WTC11 (cell line): ENCODE measurements at places on chromosomes 6 and 20. TPM values are rescaled to one million over a fixed set of nuclear protein-coding genes. Genes with fewer than 3 reads are reported as not detected.

The RBM38 gene
- 60.5 to 69.0 TPM (median 61.1 TPM) in 3 replicates for total RNA-seq

The BHLHE23 gene
- 0.57 to 1.3 TPM (median 0.66 TPM) in 3 replicates for total RNA-seq

The SLC4A11 gene
- 30.4 to 39.5 TPM (median 34.5 TPM) in 3 replicates for total RNA-seq

The HS3ST5 gene
- 8.1 to 8.7 TPM (median 8.6 TPM) in 3 replicates for total RNA-seq

The AVP gene
- total RNA-seq = 0.32 to 0.50 TPM (median 0.34 TPM) in 3 replicates

The C20orf96 gene
- 22.1 to 30.3 TPM (median 27.8 TPM) in 3 replicates for total RNA-seq

The FOXC1 gene
- 6.1 to 10.7 TPM (median 7.2 TPM) in 3 replicates for total RNA-seq

The UST gene
- 32.1 to 33.8 TPM (median 33.8 TPM) in 3 replicates for total RNA-seq

The SLC35F1 gene
- total RNA-seq = 9.2 to 11.0 TPM (median 9.4 TPM) in 3 replicates

The KCNS1 gene
- 1.2 to 2.1 TPM (median 2.1 TPM) in 3 replicates for total RNA-seq

The TMEM151B gene
- total RNA-seq = 5.5 to 5.6 TPM (median 5.5 TPM) in 3 replicates

The SCUBE3 gene
- total RNA-seq = 1.6 to 2.1 TPM (median 1.8 TPM) in 3 replicates

The MACROD2 gene
- 3.0 to 4.1 TPM (median 3.5 TPM) in 3 replicates for total RNA-seq

The NPEPL1 gene
- total RNA-seq = 35.3 to 39.9 TPM (median 35.8 TPM) in 3 replicates

The LY6G6F gene
- not detected in 3 replicates for total RNA-seq

The LY86 gene
- total RNA-seq = 0.16 to 0.21 TPM in 2 of 3 replicates, not detected in the other

The LAMA2 gene
- 5.6 to 6.6 TPM (median 6.4 TPM) in 3 replicates for total RNA-seq

The BMP7 gene
- 39.1 to 40.7 TPM (median 40.0 TPM) in 3 replicates for total RNA-seq

The MCHR2 gene
- total RNA-seq = not detected in 3 replicates

The CTAGE9 gene
- 0.09 TPM in 1 of 3 replicates, not detected in the others for total RNA-seq

The CAP2 gene
- total RNA-seq = 7.2 to 10.9 TPM (median 10.6 TPM) in 3 replicates

The VSX1 gene
- 0.23 TPM in 1 of 3 replicates, not detected in the others for total RNA-seq

The L3MBTL1 gene
- 28.3 to 28.7 TPM (median 28.3 TPM) in 3 replicates for total RNA-seq

The BLCAP gene
- total RNA-seq = 53.5 to 85.6 TPM (median 54.4 TPM) in 3 replicates

The HCK gene
- total RNA-seq = 1.2 to 1.4 TPM (median 1.3 TPM) in 3 replicates

The UNC5CL gene
- total RNA-seq = 3.3 to 4.5 TPM (median 3.6 TPM) in 3 replicates

The KHDC1 gene
- total RNA-seq = 7.3 to 8.9 TPM (median 7.7 TPM) in 3 replicates

The BANF2 gene
- not detected in 3 replicates for total RNA-seq

The SLC52A3 gene
- total RNA-seq = 6.9 to 7.7 TPM (median 7.3 TPM) in 3 replicates

The PHF1 gene
- total RNA-seq = 60.0 to 63.6 TPM (median 60.2 TPM) in 3 replicates

The DNAH8 gene
- total RNA-seq = 0.02 TPM in 1 of 3 replicates, not detected in the others

The BPIFB1 gene
- total RNA-seq = 0.09 to 0.11 TPM in 2 of 3 replicates, not detected in the other

The FKBP5 gene
- 27.0 to 29.4 TPM (median 27.2 TPM) in 3 replicates for total RNA-seq

The MLN gene
- total RNA-seq = not detected in 3 replicates

The MUC22 gene
- total RNA-seq = not detected in 3 replicates

The SMLR1 gene
- not detected in 3 replicates for total RNA-seq

The UBE2C gene
- 249 to 251 TPM (median 249 TPM) in 3 replicates for total RNA-seq

The NKAPL gene
- total RNA-seq = 0.26 to 0.46 TPM (median 0.41 TPM) in 3 replicates

The HLA-DOB gene
- 0.15 to 0.55 TPM (median 0.46 TPM) in 3 replicates for total RNA-seq

The LHFPL5 gene
- not detected in 3 replicates for total RNA-seq

The RFX6 gene
- 0.11 TPM in 1 of 3 replicates, not detected in the others for total RNA-seq

The BPIFA1 gene
- total RNA-seq = not detected in 3 replicates

The PGBD1 gene
- total RNA-seq = 6.8 to 7.5 TPM (median 6.9 TPM) in 3 replicates

The EPPIN gene
- total RNA-seq = 0.16 to 0.26 TPM (median 0.23 TPM) in 3 replicates

The PTGIS gene
- 24.3 to 37.0 TPM (median 34.4 TPM) in 3 replicates for total RNA-seq

The CRISP3 gene
- total RNA-seq = not detected in 3 replicates

The ECT2L gene
- not detected in 3 replicates for total RNA-seq

The ENPP3 gene
- 0.48 TPM in 1 of 3 replicates, not detected in the others for total RNA-seq

The LY6G5B gene
- total RNA-seq = 10.7 to 15.7 TPM (median 11.0 TPM) in 3 replicates

The EPB41L1 gene
- total RNA-seq = 37.7 to 38.7 TPM (median 38.1 TPM) in 3 replicates
